WTC11 (cell line): ENCODE measurements at places on chromosomes 11 and 22. TPM values are rescaled to one million over a fixed set of nuclear protein-coding genes. Genes with fewer than 3 reads are reported as not detected.

GRCh38 chr11:73939096-73939495 is 11.7 kb upstream of the DNAJB13 start:
- no peak overlapping the region for H3K4me3 ChIP-seq
- no peaks in the 10 kb centered on the region for H3K4me1 ChIP-seq
- H3K36me3 ChIP-seq = peaks cover 39% of the 10 kb centered on the region
- DNase-seq = no peak
- peaks cover 8% of the 10 kb centered on the region; the same call in 1 of the 2 replicates for H3K27me3 ChIP-seq

- H3K27ac ChIP-seq = no peak overlapping the region
- no peak overlapping the region for H3K4me3 ChIP-seq
- H3K4me1 ChIP-seq = peaks cover 19% of the 10 kb centered on the region
- DNase-seq = no peak
Measured at GRCh38 chr11:10462746-10463300, 7.8 kb downstream of the AMPD3 start.

- no peak overlapping the region for H3K4me3 ChIP-seq
- no peak for DNase-seq
- peaks cover 16% of the 10 kb centered on the region for H3K4me1 ChIP-seq
- no peaks in the 10 kb centered on the region for H3K36me3 ChIP-seq
- H3K27ac ChIP-seq = no peak overlapping the region; the same call in 1 of the 2 replicates
Measured at GRCh38 chr22:44595841-44596341, 97.9 kb upstream of the RTL6 start.

- DNase-seq = no peak
- no peak overlapping the region for H3K4me3 ChIP-seq
- no peaks in the 10 kb centered on the region for H3K4me1 ChIP-seq
- no peaks in the 10 kb centered on the region for H3K36me3 ChIP-seq
Measured at GRCh38 chr11:44057340-44057739, 8.7 kb upstream of the ACCS start.

DNA sequence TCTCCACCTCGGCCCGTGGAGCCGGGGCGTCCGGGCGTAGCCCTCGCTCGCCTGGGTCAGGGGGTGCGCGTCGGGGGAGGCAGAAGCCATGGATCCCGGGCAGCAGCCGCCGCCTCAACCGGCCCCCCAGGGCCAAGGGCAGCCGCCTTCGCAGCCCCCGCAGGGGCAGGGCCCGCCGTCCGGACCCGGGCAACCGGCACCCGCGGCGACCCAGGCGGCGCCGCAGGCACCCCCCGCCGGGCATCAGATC is 439 bp downstream of the YAP1 start:
- no peaks in the 10 kb centered on the region; the same call in none of the 2 replicates for H3K36me3 ChIP-seq
- H3K27me3 ChIP-seq = no peaks in the 10 kb centered on the region
- H3K4me3 ChIP-seq = peak overlapping the region; percentile 92
- DNase-seq = no peak
- peaks cover 42% of the 10 kb centered on the region for H3K4me1 ChIP-seq
- H3K27ac ChIP-seq = no peak overlapping the region; the same call in 1 of the 2 replicates

- H3K4me3 ChIP-seq = no peak overlapping the region
- peak; percentile 62 for DNase-seq
- no peaks in the 10 kb centered on the region for H3K27me3 ChIP-seq
- no peak overlapping the region for H3K27ac ChIP-seq
- no peaks in the 10 kb centered on the region for H3K36me3 ChIP-seq
Measured at GRCh38 chr11:132186699-132187098, 816.3 kb downstream of the NTM start.

- H3K36me3 ChIP-seq = peaks cover 34% of the 10 kb centered on the region
- H3K4me3 ChIP-seq = no peak overlapping the region
- no peaks in the 10 kb centered on the region for H3K27me3 ChIP-seq
- DNase-seq = no peak
- H3K27ac ChIP-seq = no peak overlapping the region
Measured at GRCh38 chr11:68480193-68480592, 19.6 kb downstream of the PPP6R3 start.

GRCh38 chr11:64101461-64101860 is 64.5 kb downstream of the MACROD1 start:
- no peak overlapping the region for H3K4me3 ChIP-seq
- H3K27me3 ChIP-seq = peaks cover 75% of the 10 kb centered on the region
- H3K27ac ChIP-seq = no peak overlapping the region
- H3K4me1 ChIP-seq = peaks cover 7% of the 10 kb centered on the region

DNA sequence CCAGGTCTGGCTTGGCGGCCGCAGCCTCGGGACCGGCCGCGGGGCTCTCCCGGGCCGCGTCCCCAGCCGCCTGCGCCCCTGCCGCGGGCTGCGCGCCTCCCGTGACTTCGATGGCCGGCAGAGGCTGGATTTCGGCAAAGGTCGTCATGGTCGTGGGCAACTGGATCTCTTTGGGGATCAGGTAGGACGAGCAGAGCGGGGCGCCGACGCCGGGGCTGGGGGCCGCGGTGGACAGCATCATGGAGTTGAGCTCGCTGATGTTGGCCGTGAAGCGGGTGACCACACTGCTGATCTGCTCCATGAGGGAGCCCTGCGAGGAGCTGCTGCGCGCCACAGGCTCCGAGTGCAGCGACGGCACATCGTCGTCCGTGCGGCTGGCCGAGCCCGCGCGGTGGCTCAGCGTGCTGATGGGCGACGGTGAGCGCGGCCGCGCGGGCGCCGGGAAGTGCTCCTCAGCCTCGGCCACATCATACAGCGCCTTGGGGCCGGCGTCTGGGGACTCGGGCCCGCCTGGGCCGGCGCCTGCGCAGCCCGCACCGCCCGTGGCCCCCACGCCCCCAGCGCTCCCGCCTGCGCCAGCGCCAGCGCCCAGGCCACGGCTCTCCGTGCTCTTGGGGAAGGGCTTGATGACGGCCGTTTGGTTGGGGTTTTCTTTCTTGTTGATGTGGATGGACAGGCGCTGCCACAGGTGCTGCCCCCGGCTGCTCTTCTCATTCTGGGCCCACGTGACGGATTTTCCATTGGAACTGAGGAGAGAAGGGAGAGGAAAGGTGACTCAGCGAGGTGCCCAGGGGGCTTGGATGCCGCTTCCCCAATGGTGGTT is 171.4 kb upstream of the CTSC start:
- no peaks in the 10 kb centered on the region for H3K36me3 ChIP-seq
- peak; percentile 60 for DNase-seq
- H3K4me3 ChIP-seq = peak overlapping the region; percentile 86
- H3K4me1 ChIP-seq = peaks cover 39% of the 10 kb centered on the region

DNA sequence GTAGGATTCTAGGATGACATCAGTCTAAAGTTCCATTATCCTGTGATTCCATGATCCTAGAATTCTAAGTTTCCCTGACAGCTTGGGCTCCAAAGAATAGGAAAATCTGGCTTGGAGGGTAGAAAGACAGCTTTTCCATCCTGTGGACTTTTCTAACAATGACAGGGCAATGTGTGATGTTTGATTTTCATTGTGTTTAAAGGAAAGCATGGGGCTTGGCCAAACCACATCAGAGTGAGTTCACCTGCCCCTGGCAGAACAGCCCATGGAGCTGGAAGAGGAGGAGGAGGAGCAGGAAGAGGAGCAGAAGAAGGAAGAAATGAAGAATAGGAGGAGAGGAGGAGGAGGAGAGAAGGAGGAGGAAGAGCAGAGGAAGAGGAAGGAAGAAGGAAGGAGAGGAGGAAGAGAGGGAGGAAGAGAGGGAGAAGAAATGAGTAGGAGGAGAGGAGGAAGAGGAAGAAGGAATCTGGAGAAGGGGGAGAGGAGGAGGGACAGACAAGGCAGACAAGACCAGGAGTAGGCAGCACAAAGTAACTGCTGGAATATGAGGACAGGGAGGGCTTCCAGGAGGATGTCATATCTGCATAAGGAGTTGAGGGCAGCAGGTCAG is 53.1 kb upstream of the WNT11 start:
- H3K4me1 ChIP-seq = peaks cover 7% of the 10 kb centered on the region; the same call in 1 of the 2 replicates
- DNase-seq = no peak
- no peaks in the 10 kb centered on the region for H3K36me3 ChIP-seq

GRCh38 chr22:48244388-48245195 is 1482.1 kb downstream of the TBC1D22A start:
- DNase-seq = no peak
- H3K4me3 ChIP-seq = no peak overlapping the region
- peaks cover 7% of the 10 kb centered on the region for H3K27me3 ChIP-seq
- H3K4me1 ChIP-seq = peaks cover 10% of the 10 kb centered on the region

GRCh38 chr22:50529897-50530579 is at the start of gene TYMP:
TSS of gene TYMP (minus strand) at chr22:50530012. CDS start at chr22:50529709, 303 bp downstream.
- peak; percentile 48 for DNase-seq
- H3K27ac ChIP-seq = no peak within 1 kb of the TSS
- H3K36me3 ChIP-seq = no peaks in the 10 kb centered on the region

DNA sequence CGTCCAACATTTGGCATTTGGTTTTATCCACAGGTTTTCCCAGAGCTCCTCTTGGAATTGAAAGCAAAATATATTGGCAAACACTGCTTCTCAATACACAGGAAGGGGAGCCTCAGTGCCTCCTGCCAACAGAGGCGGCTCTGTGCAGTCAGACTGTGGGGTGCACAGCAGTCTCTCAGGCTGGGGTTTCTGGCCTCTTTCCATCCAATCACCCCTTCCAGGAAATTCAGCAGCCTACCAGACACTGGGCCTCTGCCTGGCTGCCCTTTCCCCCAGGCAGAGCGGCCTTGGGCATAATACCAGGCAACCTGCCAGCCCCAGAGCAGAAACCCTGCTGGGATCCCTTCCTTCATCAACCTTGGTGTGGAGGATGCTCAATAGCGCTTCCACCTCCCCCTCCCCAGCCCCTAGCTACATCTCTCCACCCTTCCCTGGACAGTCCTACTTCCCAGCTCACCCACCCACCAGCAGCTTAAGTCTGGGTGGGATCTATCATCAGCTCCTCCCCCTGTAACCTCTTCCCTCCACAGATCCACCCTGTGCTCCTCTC is 17.8 kb upstream of the RAPSN start:
- peak overlapping the region; percentile 30; the same call in 1 of the 2 replicates for H3K27ac ChIP-seq
- DNase-seq = no peak
- H3K4me3 ChIP-seq = no peak overlapping the region
- peaks cover 59% of the 10 kb centered on the region for H3K4me1 ChIP-seq
- H3K36me3 ChIP-seq = peaks cover 25% of the 10 kb centered on the region
- H3K27me3 ChIP-seq = no peaks in the 10 kb centered on the region

DNA sequence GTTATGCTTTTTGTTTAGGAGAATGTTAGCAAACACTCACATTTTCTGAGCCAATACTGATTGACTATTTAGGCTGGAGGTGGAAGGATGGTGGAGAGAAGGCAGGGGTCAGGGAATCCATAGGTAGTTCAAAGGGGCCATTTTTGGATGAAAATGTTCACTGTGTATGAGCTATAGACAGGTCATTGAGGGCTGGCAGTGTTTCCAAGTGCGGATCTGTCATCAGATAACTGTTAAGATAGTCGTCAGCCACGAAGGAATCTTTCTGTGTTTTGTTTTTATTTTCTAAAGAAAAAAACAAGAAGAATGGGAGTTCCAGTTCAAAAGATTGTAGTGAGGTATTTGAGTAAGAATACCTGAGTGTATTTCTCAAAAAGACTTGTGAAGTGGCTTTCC is 3.1 kb downstream of the KCNJ5 start:
- peaks cover 92% of the 10 kb centered on the region for H3K27me3 ChIP-seq
- no peak overlapping the region for H3K27ac ChIP-seq
- no peaks in the 10 kb centered on the region for H3K36me3 ChIP-seq
- no peak overlapping the region for H3K4me3 ChIP-seq

- no peaks in the 10 kb centered on the region for H3K27me3 ChIP-seq
- no peak for DNase-seq
- H3K4me1 ChIP-seq = peaks cover 2% of the 10 kb centered on the region; the same call in 1 of the 2 replicates
Measured at GRCh38 chr22:50145721-50146438, 24.7 kb upstream of the PANX2 start.

GRCh38 chr11:70628176-70628854 is 230.0 kb downstream of the CTTN start:
- H3K4me1 ChIP-seq = peaks cover 24% of the 10 kb centered on the region
- H3K4me3 ChIP-seq = no peak overlapping the region
- no peak for DNase-seq
- no peaks in the 10 kb centered on the region for H3K36me3 ChIP-seq

DNA sequence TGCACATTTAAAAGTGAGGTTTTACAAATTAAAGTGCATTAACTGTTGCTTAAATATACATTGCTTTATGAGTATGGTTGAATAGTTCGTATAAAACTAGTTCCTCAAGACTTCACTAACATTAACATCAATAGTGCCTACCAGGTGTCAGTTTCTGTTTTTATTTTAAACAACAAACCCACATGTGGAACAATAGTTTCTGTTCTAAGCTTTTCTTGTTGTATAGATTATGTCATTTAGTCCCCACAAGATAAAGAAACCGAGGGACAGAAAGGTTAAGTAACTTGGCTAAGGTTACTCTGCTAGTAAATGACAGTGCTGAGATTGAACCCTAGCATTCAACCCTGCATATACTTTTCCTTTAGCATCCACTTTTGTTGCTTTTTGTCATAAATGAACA is 41.4 kb upstream of the ST14 start:
- no peak overlapping the region for H3K27ac ChIP-seq
- H3K36me3 ChIP-seq = peaks cover 26% of the 10 kb centered on the region
- H3K4me1 ChIP-seq = peaks cover 27% of the 10 kb centered on the region
- no peaks in the 10 kb centered on the region for H3K27me3 ChIP-seq
- DNase-seq = no peak

DNA sequence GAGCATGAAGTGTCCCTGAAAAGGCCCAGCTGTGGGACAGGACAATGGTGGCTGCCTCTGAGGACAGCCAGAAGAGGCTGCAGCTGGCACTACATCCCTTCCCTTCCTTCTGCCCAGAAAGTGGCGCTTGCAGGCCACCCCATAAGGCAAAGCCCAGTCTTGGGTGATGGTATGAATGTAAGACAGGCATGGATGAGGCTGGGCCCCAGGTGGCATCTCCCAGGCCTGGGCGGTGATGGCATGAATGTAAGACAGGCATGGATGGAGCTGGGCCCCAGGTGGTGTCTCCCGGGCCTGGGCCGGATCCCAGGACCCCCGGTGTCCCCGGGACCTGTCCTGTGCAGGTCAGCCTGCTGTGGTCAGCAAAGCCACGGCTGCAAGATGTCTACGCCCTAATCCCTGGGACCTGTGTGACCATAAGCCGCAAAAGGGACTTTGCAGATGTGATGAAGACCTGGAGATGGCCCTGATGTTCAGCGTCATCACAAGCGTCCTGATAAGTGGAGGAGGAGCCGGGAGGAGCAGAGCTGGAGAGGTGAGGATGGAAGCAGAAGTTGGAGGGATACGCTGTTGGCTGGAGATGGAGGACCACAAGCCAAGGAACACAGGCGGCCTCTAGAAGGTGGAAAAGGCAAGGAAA is 181.1 kb downstream of the CTTN start:
- no peaks in the 10 kb centered on the region for H3K36me3 ChIP-seq
- peaks cover 16% of the 10 kb centered on the region for H3K4me1 ChIP-seq
- H3K27me3 ChIP-seq = no peaks in the 10 kb centered on the region
- no peak overlapping the region for H3K27ac ChIP-seq
- no peak overlapping the region for H3K4me3 ChIP-seq
- no peak for DNase-seq

GRCh38 chr11:120142441-120143100 is 4.7 kb upstream of the TRIM29 start:
- peaks cover 11% of the 10 kb centered on the region for H3K27me3 ChIP-seq
- H3K36me3 ChIP-seq = no peaks in the 10 kb centered on the region
- H3K27ac ChIP-seq = no peak overlapping the region

GRCh38 chr11:72446929-72447769 is 12.8 kb upstream of the CLPB start:
- H3K4me1 ChIP-seq = no peaks in the 10 kb centered on the region
- H3K27ac ChIP-seq = no peak overlapping the region

Gene DRD4
- 3.7 to 5.8 TPM (median 5.5 TPM) in 3 replicates for total RNA-seq

Gene OR52N4
- 0.23 to 0.52 TPM (median 0.44 TPM) in 3 replicates for total RNA-seq

Gene LRRN4CL
- 0.16 to 0.39 TPM (median 0.23 TPM) in 3 replicates for total RNA-seq

Gene TRIM68
- 8.2 to 10.7 TPM (median 8.7 TPM) in 3 replicates for total RNA-seq

Gene FCHSD2
- total RNA-seq = 8.4 to 10.1 TPM (median 8.8 TPM) in 3 replicates
